ENCODE measurements at places on chromosomes 5 and 9.

DNA sequence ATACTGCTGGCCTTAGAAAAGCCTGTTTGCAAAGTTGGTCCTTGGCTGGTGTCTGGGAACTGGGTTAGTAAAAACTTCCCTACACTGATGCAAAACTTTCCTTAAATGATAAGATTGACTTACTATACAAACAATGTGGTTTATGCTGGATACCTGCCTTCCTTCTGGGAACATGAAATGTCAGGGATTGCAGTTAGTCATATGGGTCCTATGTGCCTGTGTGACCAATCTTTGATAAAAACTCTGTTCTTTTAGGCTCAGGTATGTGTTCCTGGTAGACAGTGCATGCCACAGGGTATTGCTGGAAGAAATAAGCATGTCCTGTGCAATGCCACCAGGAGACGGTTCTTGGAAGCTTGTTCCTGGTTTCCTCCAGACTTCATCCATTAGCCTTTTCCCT, 173.3 kb downstream of the RMI1 start:
- no peak for DNase-seq

DNA sequence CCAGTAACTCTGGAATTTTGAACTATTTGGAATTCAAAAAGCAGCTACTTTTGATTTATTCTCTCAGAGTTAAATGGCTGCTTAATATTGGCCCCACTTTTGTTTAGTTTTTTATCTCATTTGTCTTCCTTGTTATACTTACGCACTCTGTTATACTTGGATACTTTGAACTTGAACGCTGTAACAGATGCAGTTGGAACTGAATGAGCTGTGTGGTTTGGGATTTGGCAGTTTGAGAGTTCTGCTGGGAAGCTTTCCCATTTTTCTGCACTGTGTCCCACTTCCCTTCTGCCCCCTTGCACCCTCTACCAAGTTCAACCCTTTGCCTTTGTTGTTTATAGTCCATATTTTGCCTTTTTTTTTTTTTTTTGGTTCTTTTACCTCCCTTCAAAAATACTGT, 3.8 kb downstream of the RHOBTB3 start:
- DNase-seq = no peak

DNA sequence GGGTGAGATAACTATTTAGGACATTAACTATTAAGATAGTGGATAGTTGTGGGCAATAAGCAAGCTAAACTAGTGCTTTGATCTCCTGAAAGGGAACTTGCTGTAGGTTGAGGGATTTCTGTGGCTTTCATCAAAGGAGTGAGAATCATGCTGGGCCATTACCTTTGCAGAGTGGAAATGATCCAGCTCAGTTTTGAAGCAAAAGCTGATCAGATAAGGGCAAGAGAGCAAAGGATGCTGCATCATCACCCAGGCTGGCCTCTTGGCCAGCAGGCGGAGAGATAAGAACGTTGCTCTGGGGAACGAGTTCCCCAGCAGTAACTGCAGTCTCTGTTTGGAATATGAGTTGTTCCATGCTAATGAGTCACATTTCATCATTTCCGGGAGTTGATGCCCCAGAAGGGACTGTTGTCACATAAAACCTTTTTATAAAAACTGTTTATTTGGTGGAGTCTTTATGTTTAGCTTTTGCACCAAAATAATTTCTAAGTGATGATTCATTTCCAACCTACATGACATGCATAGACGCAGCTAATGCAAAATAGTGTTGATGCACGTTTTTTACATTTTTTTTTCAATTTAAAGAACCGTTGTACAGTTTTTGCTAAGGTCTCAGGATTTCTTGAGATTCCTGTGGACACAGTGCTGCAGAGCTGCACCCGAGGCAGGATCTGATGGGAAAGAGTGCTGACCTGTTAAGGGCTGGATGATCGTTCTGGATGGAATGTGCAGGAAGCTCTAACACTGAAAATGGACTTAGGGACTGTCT, 99.3 kb downstream of the ACTBL2 start:
- DNase-seq = no peak

GRCh38 chr9:20729523-20729922, 45.5 kb downstream of the FOCAD start:
- no peak for DNase-seq

- no peak for DNase-seq
Measured at GRCh38 chr9:92185096-92185495, 69.9 kb upstream of the SPTLC1 start.

All from NCI-H2081 treated with DMSO at 0.1 percent for 48 hours (cell line).